Activated gamma-delta T cell treated with anti-CD3 and anti-CD28 coated beads, Interleukin-2, amount 50 U/mL, for 16 hours (primary cell): ENCODE measurements at places on chromosomes 2 and 18.

GRCh38 chr2:179277429-179278196 is 13.0 kb upstream of the SESTD1 start:
- DNase-seq, result no peak

GRCh38 chr2:214856137-214856536 is 46.7 kb upstream of the BARD1 start:
- DNase-seq, result no peak

DNA sequence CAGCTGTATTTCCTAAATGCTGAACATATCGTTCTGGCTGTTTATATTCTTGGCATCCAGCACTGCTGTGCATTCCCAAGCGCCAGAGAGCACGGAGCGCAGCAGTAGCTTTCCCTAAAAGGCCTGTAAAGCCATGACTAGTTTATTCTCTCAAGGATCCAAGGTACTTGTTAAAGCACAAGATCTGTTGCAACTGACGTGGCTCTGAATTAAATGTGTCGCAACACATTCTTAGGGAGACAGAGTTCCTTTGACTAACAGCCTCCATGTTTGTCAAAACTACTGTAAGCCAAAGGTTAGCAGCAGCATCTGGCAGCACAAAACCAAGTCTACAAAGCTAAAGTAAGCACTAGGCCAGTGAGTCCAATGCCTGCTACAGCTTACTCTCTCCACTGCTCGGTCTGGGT is 188.6 kb upstream of the FN1 start:
- no peak for DNase-seq

DNA sequence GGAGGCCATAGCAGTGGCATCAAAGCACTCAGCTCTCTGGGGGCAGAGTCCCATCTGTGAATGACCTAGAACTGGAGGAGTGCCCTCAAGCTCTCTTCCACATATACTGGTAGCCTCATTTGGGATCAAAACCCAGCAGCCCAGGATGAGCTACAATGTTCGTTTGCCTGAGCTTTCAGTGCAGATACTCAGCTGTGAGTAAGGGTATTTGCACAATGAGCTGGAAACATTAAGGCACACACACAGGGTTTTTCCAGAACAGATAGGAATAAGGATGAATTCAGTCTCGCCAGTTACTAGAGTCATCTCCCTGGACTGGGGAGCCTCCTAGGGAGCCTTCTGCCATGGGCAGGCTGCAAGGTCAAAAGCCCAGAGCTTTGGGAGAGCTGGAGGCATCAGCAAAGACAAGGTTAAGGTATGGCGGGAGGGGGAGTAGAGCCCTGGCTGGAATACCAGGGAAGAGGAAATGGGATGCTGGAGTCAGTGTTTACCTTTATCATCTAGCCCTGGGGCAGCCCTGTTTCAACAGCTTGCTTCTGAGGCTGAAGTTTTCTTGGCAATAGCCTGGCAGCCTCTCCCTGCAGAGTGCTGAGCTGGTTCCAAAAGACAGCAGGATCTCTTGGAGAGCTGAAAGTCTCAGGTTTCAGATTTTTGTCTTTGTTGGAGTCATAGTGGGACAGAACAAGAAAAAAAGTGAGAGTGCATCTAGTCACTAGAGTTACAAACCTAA is 187.7 kb downstream of the LOXHD1 start:
- DNase-seq, result no peak

DNA sequence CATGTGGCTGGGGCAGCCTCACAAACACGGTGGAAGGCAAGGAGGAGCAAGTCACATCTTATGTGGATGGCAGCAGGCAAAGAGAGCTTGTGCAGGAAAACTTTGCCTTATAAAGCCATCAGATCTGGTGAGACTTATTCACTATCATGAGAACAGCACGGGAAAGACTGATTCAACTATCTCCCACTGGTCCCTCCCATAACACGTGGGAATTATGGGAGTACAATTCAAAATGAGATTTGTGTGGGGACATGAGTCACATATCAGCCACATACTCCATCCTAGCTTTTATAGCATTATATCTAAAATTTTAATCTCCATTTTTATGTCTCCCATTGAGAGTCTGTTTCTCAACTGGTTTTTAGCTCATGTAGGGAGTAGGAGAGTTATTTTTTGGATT is 45.7 kb downstream of the ICOS start:
- DNase-seq, result no peak

- DNase-seq, result no peak
Observed at GRCh38 chr2:135086222-135086621, 34.1 kb downstream of the RAB3GAP1 start.

- DNase-seq, result no peak
Observed at GRCh38 chr2:145041706-145042105, 521.8 kb upstream of the ZEB2 start.

- no peak for DNase-seq
Observed at GRCh38 chr2:114400890-114401289, 41.6 kb upstream of the DPP10 start.

GRCh38 chr2:64036034-64036705 is 16.9 kb upstream of the VPS54 start:
- no peak for DNase-seq

GRCh38 chr18:70994116-70994515 is 705.3 kb downstream of the SOCS6 start:
- no peak for DNase-seq

DNA sequence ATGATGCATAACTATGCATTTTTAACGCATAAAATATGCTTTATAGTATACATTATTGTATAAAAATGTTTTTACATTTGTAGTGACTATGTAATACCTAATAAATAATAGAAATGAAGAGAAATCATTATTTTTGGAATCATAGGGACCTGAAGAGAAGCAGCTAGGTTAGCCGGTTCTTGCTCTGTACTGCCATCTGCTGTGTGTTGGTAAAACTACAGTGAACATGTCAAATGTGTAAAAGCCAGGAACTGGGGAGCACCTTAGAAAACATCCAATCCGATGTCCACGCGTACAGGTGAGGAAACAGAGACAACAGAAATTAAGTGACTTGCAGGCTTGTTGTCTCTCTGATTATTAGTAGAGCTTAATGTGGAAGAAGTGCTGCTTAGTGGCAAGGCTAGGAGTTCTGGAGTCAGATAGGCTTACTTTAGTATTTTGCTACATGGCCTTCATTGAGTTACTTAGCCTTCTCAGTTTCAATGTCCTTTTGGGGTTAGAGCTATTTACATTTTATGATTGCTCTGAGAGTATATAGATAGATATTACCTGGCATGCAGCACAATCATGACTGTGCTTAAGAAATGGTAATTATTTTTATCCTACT is 386.5 kb downstream of the DLGAP1 start:
- no peak for DNase-seq

DNA sequence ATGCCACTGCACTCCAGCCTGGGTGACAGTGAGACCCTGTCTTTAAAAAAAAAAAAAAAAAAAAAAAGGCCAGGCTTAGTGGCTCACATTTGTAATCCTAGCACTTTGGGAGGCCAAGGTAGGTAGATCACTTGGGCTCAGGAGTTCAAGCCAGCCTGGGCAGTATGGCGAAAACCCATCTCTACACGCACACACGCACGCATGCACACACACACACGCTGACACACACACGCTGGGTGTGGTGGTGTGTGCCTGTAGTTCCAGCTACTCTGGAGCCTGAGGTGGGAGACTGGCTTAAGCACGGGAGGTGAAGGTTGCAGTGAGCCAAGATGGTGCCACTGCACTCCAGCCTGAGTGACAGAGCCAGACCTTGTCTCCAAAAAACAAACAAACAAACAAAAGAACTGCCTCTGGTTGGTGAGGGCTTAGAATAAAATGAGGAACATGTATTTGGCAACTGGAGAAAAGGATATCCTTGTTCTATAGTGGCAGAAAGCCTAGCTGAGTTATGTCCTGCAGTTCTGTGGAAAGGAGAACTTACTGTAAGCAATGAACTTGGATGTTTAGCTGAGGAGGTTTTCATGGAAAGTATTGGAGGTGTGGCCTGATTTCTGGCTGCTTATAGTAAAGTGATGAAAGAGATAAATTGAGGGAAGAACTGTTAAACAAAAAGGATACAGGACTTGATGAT is 34.0 kb downstream of the HAT1 start:
- no peak for DNase-seq

DNA sequence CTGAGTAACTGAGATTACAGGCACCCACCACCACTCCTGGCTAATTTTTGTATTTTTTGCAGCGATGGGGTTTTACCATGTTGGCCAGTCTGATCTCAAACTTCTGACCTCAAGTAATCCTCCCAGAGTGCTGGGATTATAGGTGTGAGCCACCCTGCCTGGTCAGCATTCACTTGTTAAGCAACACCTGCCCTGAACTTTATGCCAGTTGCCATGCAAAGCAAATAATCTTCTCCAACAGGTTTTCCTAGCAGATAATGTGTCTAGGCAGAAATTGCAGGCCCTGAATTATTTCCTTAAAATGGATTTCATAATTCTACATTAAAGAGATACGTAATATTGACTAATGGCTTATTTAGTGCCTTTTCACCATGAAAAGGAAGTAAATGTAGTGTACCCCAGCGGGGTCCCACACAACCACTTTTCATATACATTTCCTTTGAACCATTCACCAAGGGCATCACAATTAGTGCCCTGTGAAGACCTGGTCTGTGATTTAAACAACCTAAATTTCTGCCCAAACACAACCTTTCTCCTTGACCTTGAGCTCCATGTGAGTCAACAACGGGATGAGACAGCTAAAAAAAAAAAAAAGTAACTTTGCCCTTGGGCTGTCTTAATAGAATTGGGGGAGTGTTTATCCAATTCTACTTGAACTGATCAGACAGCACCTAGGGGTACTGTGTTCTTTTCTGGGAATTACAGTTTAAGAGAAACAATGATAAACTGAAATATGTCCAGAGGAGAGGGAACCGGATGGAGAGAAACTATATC is 41.6 kb downstream of the EEF1B2 start:
- no peak for DNase-seq
